ENCODE measurements at places on chromosomes 7 and 10. TPM values are rescaled to one million over a fixed set of nuclear protein-coding genes. Genes with fewer than 3 reads are reported as not detected.

The MSMB gene
- not detected for total RNA-seq

The FAM171A1 gene
- 8.4 TPM for total RNA-seq

The ADCYAP1R1 gene
- total RNA-seq: 0.42 TPM

The TEX47 gene
- not detected for total RNA-seq

The TES gene
- 18.2 TPM for total RNA-seq

The CPA1 gene
- not detected for total RNA-seq

The IDI2 gene
- not detected for total RNA-seq

The CEP41 gene
- 4.4 TPM for total RNA-seq

The VPS37D gene
- 2.8 TPM for total RNA-seq

The NMT2 gene
- 19.0 TPM for total RNA-seq

The SLC26A3 gene
- total RNA-seq: not detected

The CPA4 gene
- 0.33 TPM for total RNA-seq

The CCDC71L gene
- 15.9 TPM for total RNA-seq

The KNDC1 gene
- 0.05 TPM for total RNA-seq

The VGF gene
- not detected for total RNA-seq

The LIPF gene
- total RNA-seq: not detected

The SDK1 gene
- total RNA-seq: 3.7 TPM

The DNAH11 gene
- total RNA-seq: 0.24 TPM

The ITPRID1 gene
- total RNA-seq: not detected

The SLC16A12 gene
- total RNA-seq: 4.0 TPM

The DYNC1I1 gene
- total RNA-seq: 41.4 TPM

The ITGA8 gene
- total RNA-seq: 2.2 TPM

The STRIP2 gene
- total RNA-seq: 20.0 TPM

All from heart left ventricle (tissue), 16 donors.